Lung (tissue), 17 donors: ENCODE measurements at places on chromosomes 2 and 18.
A peak's percentile ranks its signal among the peaks of the same experiment; 100 is the strongest.

- H3K27me3 ChIP-seq = no peaks in the 10 kb centered on the region
- no peak overlapping the region for H3K4me3 ChIP-seq
- no peaks in the 10 kb centered on the region for H3K4me1 ChIP-seq
- peaks cover 3% of the 10 kb centered on the region for H3K36me3 ChIP-seq
Observed at GRCh38 chr18:8413751-8414150, 195.5 kb upstream of the RAB12 start.

DNA sequence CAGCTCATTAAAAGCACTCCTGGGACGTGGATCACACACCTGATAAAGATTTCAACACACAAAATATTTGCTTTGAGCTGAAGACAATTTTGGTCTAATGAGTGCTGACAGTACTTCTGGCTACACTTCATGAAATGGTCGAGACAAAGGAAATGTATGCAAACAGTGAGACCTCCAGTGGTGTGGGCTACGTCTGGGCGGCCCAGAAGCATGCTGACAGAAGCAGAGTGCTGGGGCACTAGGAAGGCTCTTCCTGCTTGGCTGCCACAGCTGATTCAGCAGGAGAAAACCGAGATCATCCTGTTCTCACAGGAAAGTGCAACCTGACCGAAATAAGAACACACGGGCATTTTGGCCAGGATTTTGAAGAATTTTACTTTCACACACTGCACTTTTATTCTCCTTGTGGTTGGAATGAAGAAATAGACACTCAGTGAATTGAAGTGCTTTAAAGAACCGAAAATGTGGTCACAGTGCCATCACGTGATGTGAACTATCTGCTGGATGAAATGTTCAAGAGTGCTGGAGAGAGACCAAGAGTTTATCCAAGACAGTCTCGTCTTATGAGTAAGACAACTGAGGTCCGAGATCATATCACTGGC, 149.5 kb downstream of the CCBE1 start:
- H3K4me3 ChIP-seq = no peak overlapping the region
- H3K36me3 ChIP-seq = no peaks in the 10 kb centered on the region
- H3K27me3 ChIP-seq = no peaks in the 10 kb centered on the region
- peak; percentile 92 for DNase-seq
- no peaks in the 10 kb centered on the region for H3K4me1 ChIP-seq
- H3K27ac ChIP-seq = no peak overlapping the region

DNA sequence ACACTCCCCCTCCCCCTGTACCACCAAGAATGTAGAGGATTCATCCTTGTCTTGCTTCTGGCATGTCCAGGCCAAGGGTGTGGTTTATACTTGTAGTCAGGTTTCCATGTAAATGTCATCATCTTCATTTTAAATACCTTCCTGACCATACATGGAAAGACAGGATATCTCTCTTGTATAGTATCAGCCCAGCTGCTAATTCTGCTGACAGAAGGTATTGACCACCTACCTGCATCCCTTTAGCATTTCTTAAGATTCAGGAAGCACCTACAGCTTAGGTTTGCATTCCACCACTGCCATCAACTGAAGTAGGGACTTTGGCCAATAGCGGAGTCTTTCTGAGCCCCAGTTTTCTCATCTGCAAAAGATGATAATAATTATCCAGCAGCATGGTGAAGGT, 22.9 kb upstream of the FSHR start:
- H3K27me3 ChIP-seq = no peaks in the 10 kb centered on the region
- H3K4me3 ChIP-seq = no peak overlapping the region
- no peak overlapping the region for H3K27ac ChIP-seq
- no peaks in the 10 kb centered on the region for H3K36me3 ChIP-seq
- DNase-seq = no peak

- no peaks in the 10 kb centered on the region for H3K36me3 ChIP-seq
- DNase-seq = no peak
- H3K27ac ChIP-seq = no peak overlapping the region
- H3K4me1 ChIP-seq = peaks cover 6% of the 10 kb centered on the region
Observed at GRCh38 chr2:23493846-23494245, 108.9 kb downstream of the KLHL29 start.
